ENCODE measurements at places on chromosomes 11 and 22.

DNA sequence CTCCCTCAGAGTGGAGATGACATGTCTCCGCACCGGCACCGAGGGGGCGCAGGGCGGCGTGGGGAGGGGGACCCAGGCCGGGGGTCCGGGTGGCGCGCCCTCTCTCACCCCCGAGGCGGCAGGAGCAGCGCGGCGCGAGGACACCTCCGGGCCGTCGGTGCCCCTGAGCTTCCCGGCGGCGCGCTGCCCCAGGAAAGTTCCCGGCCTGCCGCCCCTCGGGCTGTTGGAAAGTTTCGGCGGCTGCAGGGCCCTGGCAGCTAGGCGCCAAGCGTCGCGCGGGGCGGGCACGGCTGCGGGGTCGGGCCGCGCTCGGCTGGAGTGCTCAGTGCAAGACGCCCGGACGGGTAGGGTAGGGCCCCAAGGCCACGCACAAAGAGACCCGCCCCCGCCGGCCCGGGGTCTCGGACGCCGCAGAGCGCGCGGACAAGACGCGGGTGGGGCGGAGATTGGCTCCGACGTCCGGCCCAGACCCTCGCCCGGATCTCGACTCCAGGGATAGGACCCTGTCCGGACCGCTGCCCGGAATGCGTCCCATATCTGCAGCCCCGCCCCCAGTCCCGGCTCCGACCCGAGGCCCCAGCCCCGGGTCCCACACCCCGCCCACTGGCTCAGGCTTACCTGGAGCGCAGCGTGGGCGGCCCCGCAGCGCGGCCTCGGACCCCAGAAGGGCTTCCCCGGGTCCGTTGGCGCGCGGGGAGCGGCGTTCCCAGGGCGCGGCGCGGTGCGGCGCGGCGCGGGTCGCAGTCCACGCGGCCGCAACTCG, 471 bp downstream of the ARVCF start:
- DNase-seq = no peak

DNA sequence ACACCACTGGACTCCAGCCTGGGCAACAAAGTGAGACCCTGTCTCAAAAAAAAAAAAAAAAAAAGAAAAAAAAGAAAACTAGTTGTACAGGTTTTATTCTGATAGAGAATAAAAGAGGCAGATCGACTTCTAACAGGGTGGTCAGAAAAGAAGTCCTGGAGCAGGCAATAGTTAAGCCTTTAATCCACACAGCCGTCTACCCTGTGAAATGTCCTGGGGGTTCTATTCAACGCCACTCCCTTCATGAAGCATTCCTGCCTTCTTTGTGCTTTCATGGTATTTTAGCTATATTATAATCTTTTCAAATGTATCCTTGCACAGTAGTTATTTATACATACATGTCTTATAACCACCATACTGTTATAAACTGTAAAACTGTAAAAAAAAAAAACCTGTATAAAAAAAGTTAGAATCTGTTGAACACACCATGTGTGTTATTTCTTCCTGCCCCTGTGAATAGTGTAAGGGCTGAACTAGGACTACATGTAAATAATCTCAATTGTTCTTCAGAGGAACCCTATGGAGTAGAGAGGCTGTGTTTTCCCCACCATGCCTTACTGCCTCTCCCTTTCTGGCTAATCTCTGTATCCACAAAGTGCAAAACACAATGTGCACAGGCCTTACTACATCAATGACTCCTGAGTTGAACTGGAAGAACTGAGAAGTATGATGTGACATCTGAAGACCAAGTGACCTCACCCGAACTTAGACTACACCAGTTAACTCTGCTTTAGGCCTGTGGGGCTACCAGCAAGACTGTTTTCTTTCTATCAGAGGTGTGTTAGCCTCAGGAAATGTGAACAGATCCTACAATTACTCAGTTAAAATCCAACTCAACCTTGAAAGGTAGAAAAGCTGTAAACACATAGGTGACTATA, 25.3 kb downstream of the PRCP start:
- no peak for DNase-seq

DNA sequence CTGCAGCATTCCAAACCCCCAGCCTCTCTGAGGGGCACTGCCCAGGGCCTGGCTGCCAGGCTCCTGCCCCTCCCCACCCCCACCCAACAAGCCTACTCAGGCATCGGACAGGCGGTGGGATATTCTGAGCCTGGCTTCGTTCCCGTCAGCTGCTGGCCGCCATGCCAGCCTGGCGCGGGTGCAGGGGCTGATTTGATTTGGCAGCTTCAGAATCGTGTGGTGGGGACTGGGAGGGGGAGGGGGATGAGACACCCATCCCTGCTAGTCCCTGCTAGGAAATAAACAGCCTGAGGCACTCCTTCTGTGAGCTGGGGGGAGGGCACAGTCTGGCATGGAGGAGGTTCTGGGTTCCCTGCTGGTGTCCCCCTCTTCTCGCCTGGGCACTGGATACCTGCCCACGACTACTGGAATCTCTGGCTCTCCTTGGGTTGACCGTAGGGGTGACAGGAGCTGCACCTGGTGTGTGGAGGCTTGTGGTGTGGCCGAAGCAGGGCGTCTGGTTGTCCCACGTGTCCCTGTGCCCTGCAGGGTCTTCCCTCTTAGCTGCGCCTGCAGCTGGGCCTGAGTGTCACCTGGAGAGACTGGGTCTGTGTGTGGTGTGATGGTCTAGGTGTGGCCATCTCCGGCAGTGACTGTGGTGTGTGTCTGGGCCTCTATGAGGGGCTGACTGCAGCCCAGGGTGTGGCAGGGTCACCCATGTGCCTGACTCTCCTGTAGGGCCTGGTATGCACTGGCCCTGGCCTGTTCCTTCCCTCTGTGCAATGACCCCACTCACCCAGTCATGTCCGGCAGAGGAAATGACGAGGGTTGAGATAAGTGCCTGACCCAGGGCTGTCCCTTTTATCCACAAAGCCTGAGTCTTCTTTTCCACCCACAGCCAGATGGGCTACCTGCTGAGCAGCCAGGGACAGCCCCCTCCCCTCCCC, 42.2 kb downstream of the PDE2A start:
- DNase-seq = no peak

GRCh38 chr11:72278905-72279304, 34.9 kb upstream of the PHOX2A start:
- no peak for DNase-seq

DNA sequence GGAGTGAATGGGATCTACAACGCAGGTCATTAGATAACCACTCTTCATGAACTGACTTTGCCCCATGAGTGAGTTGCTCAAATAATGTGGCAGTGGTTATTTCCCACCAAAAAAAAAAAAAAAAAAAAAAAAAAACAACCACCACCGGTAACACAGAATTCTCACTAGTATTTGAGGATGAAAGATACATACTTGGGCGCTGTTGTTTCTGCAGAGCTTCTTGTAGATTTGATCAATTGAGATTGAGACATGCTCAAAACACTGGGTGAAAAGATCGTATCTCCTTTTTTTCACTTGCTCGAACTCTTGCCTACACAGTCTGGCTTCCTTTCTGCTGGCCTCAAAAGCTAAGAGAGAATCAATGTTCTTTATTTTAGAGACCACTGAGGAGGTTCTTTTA, 44.1 kb downstream of the FAM118A start:
- no peak for DNase-seq

GRCh38 chr22:46968848-46969247, 206.4 kb downstream of the TBC1D22A start:
- no peak for DNase-seq

GRCh38 chr11:67442504-67443404, 522 bp downstream of the CORO1B start:
- no peak for DNase-seq

- no peak for DNase-seq
These were observed 73.0 kb upstream of the PHF21B start for GRCh38 chr22:45082795-45083194.

DNA sequence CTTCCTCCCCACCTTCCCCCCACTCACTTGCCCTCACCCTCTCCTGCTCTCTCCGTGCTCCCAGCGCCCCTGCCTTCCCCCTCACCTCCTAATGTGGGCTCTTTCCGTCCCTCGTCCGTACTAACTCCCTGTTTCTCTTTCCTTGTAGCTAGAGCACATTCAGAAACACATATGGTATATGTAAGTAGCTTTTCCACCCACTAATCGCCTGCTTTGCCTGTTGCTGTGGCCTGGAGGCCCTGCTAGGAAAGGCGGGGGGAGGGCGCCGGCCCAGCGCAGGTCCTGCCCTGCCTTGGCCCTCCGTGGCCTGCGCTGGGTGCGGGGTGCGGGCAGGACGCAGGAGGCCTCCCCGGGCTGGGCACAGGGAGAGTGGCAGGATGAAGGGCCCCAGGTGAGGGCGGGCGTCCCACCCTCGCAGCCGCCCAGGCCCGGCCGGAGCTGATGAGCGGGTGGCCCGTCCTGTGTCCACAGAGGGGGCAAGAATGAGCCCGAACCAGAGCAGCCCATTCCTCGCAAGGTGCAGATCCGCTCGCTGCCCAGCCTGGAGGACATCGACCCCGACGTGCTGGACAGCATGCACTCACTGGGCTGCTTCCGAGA, 41.7 kb downstream of the MOB2 start:
- DNase-seq = no peak

GRCh38 chr11:118074785-118075184, 2.1 kb upstream of the TMPRSS4 start:
- no peak for DNase-seq

- DNase-seq = no peak
These were observed 69.7 kb downstream of the SLC17A6 start for GRCh38 chr11:22407921-22408320.

GRCh38 chr11:29320196-29320595, 696.6 kb downstream of the KCNA4 start:
- DNase-seq = no peak

- DNase-seq = no peak
These were observed 679 bp downstream of the B4GAT1 start for GRCh38 chr11:66346476-66347424.

- DNase-seq = no peak
These were observed 10.7 kb downstream of the PRPF19 start for GRCh38 chr11:60895687-60896086.

- no peak for DNase-seq
These were observed 101.2 kb downstream of the CEP164 start for GRCh38 chr11:117428856-117429229.

- DNase-seq = no peak
These were observed 4.5 kb downstream of the SHISA8 start for GRCh38 chr22:41910050-41911000.

DNA sequence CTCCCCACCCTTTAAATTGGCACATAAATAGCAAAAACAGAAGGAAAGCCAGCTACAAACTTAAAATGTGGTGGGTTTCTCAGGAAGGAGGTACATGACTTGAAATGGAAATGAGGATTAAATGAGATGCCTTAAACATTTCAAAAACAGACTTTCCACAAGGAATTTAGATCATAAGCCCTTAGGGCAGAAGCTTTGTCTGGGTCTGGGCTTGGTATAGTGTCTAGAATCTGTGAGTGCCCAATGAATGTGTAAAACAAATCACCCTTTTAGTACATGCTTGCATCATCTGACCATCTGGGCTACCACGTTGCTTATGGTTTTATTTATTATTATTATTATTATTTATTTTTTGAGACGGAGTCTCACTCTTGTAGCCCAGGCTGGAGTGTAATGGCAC, 37.1 kb upstream of the CREB3L1 start:
- DNase-seq = no peak

GRCh38 chr11:44884056-44884455, 66.6 kb downstream of the TP53I11 start:
- no peak for DNase-seq

DNA sequence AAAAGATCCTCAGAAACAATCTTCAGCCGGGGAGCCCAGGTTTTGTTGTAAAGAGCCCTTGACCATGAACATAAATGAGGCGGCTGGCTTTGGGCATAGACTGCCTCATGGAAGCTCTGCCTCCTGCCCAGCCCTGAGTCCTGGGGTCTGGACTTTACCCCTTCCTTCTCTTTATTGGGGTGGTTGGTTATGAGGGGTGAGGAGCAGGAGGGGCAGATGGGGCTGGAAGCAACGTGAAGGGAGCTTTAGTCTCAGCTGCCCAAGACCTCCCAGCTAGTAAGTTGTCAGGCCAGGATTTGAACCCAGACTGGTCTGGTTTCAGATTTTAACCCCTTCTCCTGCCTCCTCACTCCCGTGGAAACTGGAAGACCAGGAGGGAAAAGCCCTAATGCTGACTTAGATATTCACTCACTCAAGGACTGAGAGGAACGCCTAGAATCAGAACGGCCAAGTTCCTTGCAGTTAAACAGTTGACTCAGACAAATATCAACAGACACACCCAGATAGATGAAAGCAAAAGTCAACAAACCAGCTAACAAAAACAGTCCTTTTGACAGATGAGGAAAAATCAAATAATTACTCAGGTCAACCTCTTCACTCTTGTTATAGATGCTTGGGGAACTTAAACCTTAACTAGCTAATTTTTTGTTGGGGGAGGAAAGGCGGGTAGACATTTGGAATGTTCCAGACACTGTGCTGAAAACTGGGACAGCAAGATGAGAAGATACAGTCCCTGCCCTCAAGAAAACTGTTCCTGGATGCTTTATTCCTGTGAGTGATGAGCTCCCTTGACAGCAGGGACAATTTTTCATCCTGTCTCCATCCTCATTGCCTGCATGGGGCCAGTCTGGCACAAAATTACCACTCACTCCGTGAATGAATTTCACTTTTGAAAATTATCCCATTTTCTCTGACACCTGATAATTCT, 20.8 kb upstream of the ARRB1 start:
- no peak for DNase-seq

DNA sequence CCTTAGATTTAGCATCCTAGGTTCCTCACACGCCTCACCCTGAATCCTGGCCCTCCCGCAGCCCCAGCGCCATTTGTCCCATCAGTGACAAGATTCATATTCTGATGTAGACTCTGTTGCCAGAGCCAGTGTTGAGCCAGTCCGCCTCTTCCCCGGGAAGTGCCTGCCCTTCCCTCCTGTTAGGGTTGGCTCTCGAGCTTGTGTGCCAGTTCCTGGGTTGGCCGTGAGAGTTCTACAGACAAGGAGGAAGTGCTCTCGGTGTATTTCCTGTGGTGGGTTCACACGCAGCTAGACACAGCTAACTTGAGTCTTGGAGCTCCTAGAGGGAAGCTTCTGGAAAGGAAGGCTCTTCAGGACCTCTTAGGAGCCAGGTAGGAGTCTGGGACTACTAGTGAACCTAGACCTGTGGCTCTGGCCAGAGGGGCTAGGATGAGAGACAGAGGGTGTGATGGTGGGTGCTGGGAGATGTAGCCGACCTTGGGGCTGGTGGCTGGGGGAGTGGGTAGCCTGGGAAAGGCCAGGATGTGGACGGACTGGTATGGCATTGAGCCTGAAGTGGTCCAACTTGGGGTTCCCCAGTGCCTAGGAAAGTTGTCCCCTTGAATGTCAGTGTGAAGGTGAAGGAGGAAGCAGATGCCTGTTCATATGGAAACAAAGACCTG, at the start of gene IL18BP:
Gene IL18BP, plus strand, starts transcription at position 261 of the 662 bp plus-strand sequence. CDS start 1,076 bp downstream, outside the sequence.
- peak; percentile 10 for DNase-seq

GRCh38 chr11:44766112-44766971, 39.6 kb downstream of the TSPAN18 start:
- DNase-seq = no peak

- DNase-seq = no peak
These were observed 54.4 kb downstream of the SLC17A6 start for GRCh38 chr11:22392561-22392960.

- DNase-seq = no peak
These were observed 1.4 kb upstream of the KCNQ1OT1 start for GRCh38 chr11:2701230-2701629.

- DNase-seq = no peak
These were observed 51.0 kb upstream of the PRSS23 start for GRCh38 chr11:86749376-86749775.

GRCh38 chr11:3103076-3103475, 45.9 kb upstream of the CARS1 start:
- no peak for DNase-seq

Data from activated CD4-positive, alpha-beta T cell treated with anti-CD3 and anti-CD28 coated beads, Interleukin-2, amount 50 U/mL, for 24 hours (primary cell).